ENCODE measurements at places on chromosomes 13 and 19.

- H3K27ac ChIP-seq: no peak overlapping the region
- DNase-seq: no peak
- H3K27me3 ChIP-seq: no peaks in the 10 kb centered on the region
- H3K4me1 ChIP-seq: no peaks in the 10 kb centered on the region
- no peaks in the 10 kb centered on the region for H3K36me3 ChIP-seq
Observed at GRCh38 chr13:19172007-19172646, 9.5 kb downstream of the TUBA3C start.

DNA sequence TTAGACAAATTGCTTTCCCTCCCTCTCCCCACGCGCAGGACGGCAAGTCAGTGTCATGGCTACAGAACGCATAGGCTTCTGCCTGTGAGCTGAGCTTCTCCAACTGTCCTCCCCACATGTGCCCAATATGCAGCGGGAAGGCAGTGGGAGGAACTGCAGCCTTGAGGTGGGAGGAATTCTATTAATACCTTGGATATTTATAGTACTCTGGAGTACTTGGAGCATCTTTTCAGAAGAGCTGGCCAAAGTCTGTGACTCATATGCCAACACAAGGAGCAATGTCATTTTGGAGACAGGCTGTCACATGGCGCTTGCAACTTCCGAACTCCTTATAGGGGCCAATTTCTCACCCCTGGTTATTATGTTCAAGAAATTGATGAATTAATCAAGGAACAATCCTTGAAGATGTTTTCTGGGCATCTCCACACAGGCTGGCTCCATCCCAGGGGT, 245.0 kb upstream of the SERP2 start:
- no peak for DNase-seq
- no peaks in the 10 kb centered on the region for H3K36me3 ChIP-seq
- no peak overlapping the region for H3K4me3 ChIP-seq
- H3K27ac ChIP-seq: no peak overlapping the region

DNA sequence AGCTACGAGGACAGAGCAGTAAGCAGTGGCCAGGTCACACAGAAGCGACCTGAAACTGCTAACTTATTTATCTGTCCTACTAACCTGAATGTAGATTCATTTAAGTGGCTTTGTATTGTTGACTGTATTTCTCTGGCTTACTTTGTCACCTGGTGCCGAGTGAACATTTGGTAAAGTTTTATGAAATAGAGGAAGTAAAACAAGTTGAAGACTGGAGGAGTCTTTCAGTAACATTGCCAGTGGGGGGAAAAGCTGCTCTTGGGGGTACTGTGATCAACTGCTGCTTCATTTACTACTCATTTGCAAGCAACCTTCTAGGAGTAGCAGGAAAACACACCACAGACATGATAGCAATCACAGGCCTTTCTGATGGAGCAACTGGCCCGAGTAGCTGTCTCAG, 615.0 kb downstream of the FGF9 start:
- H3K4me3 ChIP-seq: no peak overlapping the region
- DNase-seq: no peak
- no peaks in the 10 kb centered on the region for H3K36me3 ChIP-seq
- H3K27me3 ChIP-seq: no peaks in the 10 kb centered on the region
- H3K27ac ChIP-seq: no peak overlapping the region
- H3K4me1 ChIP-seq: peaks cover 3% of the 10 kb centered on the region

DNA sequence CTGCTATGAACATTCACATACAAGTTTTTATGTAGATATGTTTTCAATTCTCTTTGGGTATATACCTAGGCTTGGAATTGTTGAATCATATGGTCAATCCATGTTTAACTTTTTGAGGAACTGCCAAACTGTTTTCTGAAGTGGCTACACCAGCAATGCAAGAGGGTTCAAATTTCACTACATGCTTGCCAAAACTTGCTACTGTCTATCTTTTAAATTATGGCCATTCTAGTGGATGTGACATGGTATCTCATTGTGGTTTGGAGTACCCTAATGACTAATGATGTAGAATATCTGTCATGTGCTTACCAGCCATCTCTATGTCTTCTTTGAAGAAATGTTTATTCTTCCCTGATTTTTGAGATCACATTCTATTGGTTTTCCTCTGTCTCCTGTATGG, 860.3 kb downstream of the DIAPH3 start:
- H3K4me1 ChIP-seq: no peaks in the 10 kb centered on the region
- DNase-seq: no peak
- H3K36me3 ChIP-seq: no peaks in the 10 kb centered on the region
- no peak overlapping the region for H3K4me3 ChIP-seq
- no peak overlapping the region for H3K27ac ChIP-seq

GRCh38 chr13:31361673-31362072, 161.9 kb downstream of the B3GLCT start:
- no peaks in the 10 kb centered on the region for H3K36me3 ChIP-seq
- no peaks in the 10 kb centered on the region for H3K4me1 ChIP-seq

DNA sequence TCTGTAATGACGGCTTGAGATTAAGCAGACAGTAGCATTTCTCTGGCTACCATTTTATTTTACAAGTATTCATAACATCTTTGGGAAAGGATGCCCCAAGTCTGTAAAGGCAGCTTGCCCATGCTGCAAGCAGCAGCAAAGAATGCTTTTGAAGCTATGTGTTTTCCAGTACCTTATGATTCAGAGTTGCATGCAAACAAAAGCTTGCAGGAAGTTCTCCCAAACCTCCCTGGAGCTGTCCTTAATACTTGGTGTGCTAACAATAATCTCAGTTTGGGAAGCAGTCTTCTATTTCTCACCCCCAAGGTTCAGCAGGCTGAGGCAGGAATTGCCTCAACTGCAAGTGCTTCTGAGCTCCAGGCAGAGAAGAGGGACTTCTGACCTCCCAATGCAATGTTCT, 60.8 kb downstream of the CCNA1 start:
- H3K27me3 ChIP-seq: no peaks in the 10 kb centered on the region
- H3K4me3 ChIP-seq: no peak overlapping the region
- H3K27ac ChIP-seq: no peak overlapping the region
- no peaks in the 10 kb centered on the region for H3K4me1 ChIP-seq
- DNase-seq: no peak
